ENCODE measurements at places on chromosomes 4 and X. TPM values are rescaled to one million over a fixed set of nuclear protein-coding genes. Genes with fewer than 3 reads are reported as not detected.

The CORIN gene
- total RNA-seq, result 34.6 TPM

The RXFP1 gene
- total RNA-seq, result 0.07 TPM

The GLRA2 gene
- total RNA-seq, result 0.38 TPM

- no peak for DNase-seq
These were observed 842.2 kb downstream of the STIM2 start for GRCh38 chr4:27702730-27703431.

GRCh38 chr4:78667764-78668163, 108.4 kb upstream of the BMP2K start:
- no peak for DNase-seq

GRCh38 chr4:57193209-57193810, 83.1 kb upstream of the IGFBP7 start:
- no peak for DNase-seq

- DNase-seq, result no peak
These were observed 29.9 kb upstream of the CXXC4 start for GRCh38 chr4:104524591-104524990.

GRCh38 chr4:159347813-159348212, 244.9 kb downstream of the RAPGEF2 start:
- no peak for DNase-seq

- no peak for DNase-seq
These were observed 369.4 kb downstream of the GASK1B start for GRCh38 chr4:157803421-157803820.

GRCh38 chr4:134490863-134491262, 289.3 kb upstream of the PABPC4L start:
- no peak for DNase-seq

GRCh38 chr4:141562649-141563048, 73.7 kb upstream of the IL15 start:
- DNase-seq, result no peak
